Osteocyte (in vitro differentiated cells): ENCODE measurements at places on chromosomes 1 and 21. TPM values are rescaled to one million over a fixed set of nuclear protein-coding genes. Genes with fewer than 3 reads are reported as not detected.

- no peak overlapping the region for H3K4me3 ChIP-seq
- peaks cover 10% of the 10 kb centered on the region for H3K4me1 ChIP-seq
- H3K36me3 ChIP-seq, result peaks cover 19% of the 10 kb centered on the region
- H3K27ac ChIP-seq, result no peak overlapping the region
- DNase-seq, result no peak
- H3K27me3 ChIP-seq, result no peaks in the 10 kb centered on the region
These were observed 46.8 kb downstream of the PKNOX1 start for GRCh38 chr21:43021191-43021590.

GRCh38 chr1:180241716-180242544 lies 11.9 kb downstream of the LHX4 start:
- no peak overlapping the region for H3K4me3 ChIP-seq
- no peak for DNase-seq
- peaks cover 54% of the 10 kb centered on the region for H3K27me3 ChIP-seq

OSCP1 gene
- 5.0 and 7.1 TPM in 2 replicates for total RNA-seq

NAV1 gene
- total RNA-seq, result 286 and 288 TPM in 2 replicates

OR2L13 gene
- not detected in 2 replicates for total RNA-seq

ARID1A gene
- total RNA-seq, result 70.0 and 78.7 TPM in 2 replicates
